ENCODE measurements at places on chromosomes 3 and 15.

DNA sequence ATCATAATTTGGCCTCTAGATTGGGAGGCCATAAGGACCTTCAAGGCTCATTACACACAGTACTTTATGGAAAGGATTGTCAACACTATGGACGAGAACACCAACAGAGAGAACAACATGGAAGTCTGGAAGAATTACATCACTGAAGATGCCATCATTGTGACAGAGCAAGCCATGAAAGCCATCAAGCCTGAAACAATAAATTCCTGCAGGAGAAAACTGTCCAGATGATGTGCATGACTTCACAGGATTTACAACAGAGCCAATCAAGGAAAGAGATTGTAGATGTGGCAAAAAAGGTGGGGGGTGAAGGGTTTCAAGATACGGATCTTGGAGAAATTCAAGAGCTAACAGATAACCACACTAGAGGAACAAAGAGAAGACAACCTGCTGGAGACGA lies 15.9 kb downstream of the IL17RB start:
- DNase-seq, result no peak

GRCh38 chr15:72873379-72874233 lies 90.0 kb upstream of the ADPGK start:
- no peak for DNase-seq

- no peak for DNase-seq
These were observed 72.5 kb downstream of the MRPL46 start for GRCh38 chr15:88394553-88395145.

GRCh38 chr15:36905908-36906307 lies 194.4 kb downstream of the MEIS2 start:
- no peak for DNase-seq

- DNase-seq, result no peak
These were observed at the start of gene GLDN for GRCh38 chr15:51341366-51342226. TSS of gene GLDN (plus strand) at chr15:51341655. CDS start at chr15:51341685, 30 bp downstream.

- no peak for DNase-seq
These were observed 1.5 kb downstream of the FOXB1 start for GRCh38 chr15:60005352-60006202.

GRCh38 chr15:25787855-25788520 lies 75.1 kb downstream of the ATP10A start:
- no peak for DNase-seq

- DNase-seq, result no peak
These were observed 6.8 kb downstream of the ALDH1A2 start for GRCh38 chr15:58058729-58059128.

DNA sequence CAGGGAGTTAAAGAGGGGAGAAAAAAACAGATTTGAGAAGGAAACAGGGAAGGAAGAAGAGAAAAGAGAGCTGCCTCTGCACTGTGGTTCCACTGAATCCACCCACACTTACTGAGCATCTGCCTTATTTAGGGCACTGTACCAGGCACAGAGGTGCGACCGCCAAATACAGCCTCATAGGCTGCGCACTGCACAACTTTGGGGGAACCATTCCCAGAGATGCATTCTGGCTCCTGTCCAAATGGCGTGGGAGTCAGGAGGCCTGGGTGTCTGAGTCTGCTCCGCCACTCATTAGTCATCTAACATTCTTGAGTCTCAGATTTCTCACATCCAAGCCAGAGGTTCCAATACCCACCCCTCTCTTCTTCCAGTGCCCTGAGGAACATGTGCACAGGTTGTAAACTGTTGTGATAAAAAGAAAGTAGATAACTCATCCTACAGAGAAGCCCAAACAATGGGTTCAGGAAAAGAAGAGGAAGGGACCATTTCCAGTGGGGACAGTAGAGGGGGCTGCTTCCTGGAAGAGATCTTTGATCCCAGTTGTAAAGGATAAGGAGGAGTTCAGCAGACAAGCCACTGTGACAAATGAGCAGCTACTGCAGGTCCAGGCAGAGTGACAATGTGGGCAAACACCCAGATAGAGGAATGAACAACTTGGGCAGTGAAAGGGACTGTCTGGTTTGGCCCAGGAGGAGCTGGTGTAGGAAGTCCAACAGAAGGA lies 254.6 kb downstream of the UACA start:
- no peak for DNase-seq

DNA sequence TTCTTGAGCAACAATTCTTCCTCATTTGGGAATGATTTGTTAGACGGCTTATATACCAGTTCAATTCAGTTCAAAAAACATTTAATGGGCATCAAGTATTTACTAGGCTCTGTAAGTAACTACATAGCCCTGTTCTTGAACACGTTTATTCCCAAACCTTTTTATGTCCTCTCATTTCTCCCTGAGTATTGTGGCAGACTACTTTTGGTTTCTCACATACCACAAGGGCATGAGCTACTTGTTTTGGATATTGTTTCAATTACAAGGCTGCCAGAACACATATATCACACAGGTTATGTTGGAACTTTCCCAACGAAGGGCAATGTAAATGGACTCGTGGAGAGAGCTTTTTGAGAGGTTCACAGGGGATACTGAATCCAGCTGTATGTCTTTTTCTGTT lies 363.8 kb upstream of the NAALADL2 start:
- DNase-seq, result no peak

DNA sequence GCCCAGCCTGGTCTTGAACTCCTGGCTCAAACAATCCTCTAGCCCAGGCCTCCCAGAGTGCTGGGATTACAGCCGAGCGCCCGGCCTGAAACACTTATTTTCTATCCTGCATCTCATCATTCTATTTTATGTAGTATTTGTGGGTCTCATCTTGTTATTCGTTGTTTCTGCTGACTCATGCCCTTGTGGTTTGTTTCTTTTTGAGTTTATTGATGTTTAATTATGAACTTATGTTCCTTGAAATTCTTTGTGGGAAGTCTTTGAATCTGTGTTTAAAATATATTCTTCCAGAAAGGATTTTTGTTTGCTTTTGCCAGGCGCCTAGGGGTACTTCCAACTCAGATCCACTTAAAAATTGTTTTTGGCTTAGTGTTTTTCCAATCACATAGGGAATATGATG lies 78.3 kb upstream of the C15orf39 start:
- no peak for DNase-seq

GRCh38 chr15:64398575-64398974 lies 10.9 kb downstream of the TRIP4 start:
- no peak for DNase-seq

GRCh38 chr3:148789906-148790305 lies 37.7 kb upstream of the CPB1 start:
- DNase-seq, result no peak

GRCh38 chr3:71211083-71211482 lies 372.4 kb downstream of the FOXP1 start:
- no peak for DNase-seq

DNA sequence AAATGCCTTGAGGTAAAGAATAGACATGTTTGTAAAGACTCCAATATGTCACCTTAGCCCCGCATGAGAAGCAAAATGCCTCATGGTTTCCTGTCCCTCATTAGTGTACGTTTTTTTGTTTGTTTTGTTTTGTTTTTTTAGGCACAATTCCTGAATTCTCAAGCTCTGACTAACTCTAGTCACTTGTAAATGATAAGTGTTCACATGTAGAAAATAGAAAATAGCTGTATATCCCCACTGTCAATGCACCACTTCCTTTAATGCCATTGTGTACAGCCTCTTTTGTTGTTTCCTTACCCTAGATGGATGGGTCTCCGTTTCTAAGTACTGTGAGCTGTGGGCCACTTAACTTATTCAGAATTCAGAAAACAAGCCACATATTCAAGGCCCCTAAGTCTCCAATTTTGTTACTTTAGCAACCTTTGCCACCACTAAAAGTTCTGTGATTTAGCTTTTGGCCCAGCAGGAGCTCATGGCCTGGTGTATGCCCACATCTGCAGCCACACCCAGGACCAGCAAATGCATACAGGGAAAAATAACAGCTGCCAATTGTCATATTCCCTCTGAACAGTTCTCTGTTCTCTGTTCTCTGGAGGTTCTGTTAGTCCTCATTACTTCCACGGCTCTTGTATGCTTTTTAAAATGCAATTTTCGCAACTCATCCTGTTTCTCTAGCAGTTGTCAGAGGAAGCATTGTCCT lies 655.5 kb downstream of the GBE1 start:
- DNase-seq, result no peak

GRCh38 chr15:67267440-67267839 lies 12.9 kb downstream of the IQCH start:
- no peak for DNase-seq

- no peak for DNase-seq
These were observed 3.5 kb upstream of the PCSK6 start for GRCh38 chr15:101492766-101493692.

DNA sequence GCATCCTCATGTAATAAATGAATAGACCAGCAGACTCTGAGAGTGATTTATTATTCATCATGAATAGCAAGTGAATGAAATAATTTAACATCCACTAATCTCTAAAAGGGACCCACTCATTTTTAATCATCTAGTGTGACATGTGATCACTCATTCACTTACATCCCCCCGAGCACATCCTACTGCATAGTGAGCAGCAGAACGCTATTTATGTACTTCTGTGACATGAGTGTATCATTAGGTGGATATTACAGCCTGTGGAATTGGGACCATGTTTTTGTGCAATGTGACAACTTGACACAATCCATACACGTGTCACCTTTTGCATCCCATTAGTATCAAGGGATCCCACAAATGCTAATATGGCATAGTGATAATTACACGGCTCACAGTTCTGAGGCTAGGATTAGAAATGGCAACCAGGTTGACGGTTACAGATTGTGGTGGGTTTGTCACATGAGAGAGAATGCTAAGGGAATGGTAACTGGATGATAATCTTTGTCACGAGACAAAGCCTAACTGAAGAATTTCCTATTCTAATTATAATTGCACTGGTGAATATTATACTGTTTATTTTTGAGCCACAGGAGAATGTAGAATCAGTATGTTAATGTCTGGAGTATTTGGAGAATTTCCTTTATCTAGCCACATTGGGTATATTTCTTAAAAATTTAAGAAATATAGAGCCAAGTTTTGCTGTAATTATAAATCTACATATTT lies 595.2 kb upstream of the TBL1XR1 start:
- no peak for DNase-seq

Data from stimulated activated CD8-positive, alpha-beta memory T cell treated with anti-CD3 and anti-CD28 coated beads, Interleukin-15, amount 100 ng/mL, for 4 hours (primary cell).